Thoracic aorta endothelial cell (primary cell): ENCODE measurements at places on chromosomes 5 and 9. TPM values are rescaled to one million over a fixed set of nuclear protein-coding genes. Genes with fewer than 3 reads are reported as not detected.

The SNX2 gene
- total RNA-seq = 71.3 and 77.3 TPM in 2 replicates

The EMB gene
- 0.07 and 0.13 TPM in 2 replicates for total RNA-seq

The LECT2 gene
- total RNA-seq = not detected in 2 replicates

The ZFP2 gene
- 0.22 and 0.27 TPM in 2 replicates for total RNA-seq

The TPPP gene
- under 0.01 and 0.36 TPM in 2 replicates for total RNA-seq
